ENCODE measurements at places on chromosomes 5 and 9. TPM values are rescaled to one million over a fixed set of nuclear protein-coding genes. Genes with fewer than 3 reads are reported as not detected.

DNA sequence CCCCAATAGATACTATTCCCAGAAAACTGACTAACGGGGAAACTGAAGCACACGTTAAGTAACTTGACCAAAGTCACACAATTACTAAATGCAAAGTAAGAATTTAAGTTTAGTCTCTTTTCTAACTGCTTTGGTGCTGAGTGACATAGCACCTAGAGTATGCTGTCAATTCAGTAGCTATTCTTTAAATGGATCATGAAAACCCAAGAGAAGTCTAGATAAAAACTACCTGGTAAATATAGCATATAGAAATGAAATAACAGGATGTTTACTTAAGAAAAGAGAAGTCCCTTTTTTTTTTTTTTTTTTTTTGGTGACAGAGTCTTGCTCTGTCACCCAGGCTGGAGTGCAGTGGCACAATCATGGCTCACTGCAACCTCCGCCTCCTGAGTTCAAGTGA, 129.2 kb downstream of the PDE4D start:
- peaks cover 10% of the 10 kb centered on the region for H3K4me1 ChIP-seq
- no peak overlapping the region for H3K4me3 ChIP-seq
- H3K36me3 ChIP-seq, result no peaks in the 10 kb centered on the region

DNA sequence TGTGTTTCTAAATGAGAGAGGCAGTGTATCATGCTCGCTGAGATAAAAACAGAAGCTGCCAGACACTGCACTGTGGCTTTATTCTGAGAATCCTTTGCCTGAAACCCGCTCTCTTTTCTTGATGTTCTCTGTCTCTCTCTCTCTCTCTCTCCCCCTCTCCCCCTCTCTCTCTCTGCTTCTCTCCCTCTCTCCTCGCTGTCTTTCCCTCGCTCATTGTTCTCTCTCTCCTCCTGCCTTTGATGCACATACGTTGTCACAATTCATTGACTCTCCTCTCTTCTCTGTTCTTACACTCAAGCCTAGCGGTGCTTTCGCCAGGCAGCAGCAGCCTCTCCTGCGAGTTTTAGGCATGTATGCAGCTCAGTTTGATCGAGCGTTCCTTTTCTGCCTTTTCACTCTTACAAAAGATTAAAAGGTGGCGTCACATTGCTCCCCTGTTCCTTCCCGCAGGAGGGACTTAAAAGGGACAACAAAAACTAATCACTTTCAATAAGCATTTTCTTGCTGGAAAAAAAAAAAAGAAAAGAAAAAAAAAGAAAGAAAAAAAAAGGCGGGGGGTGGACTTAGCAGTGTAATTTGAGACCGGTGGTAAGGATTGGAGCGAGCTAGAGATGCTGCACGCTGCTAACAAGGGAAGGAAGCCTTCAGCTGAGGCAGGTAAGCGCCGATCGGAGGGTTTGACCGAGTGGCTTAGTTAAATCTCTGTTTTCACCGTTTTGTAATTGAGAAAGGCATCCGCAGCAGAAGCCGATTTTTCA, 717.9 kb upstream of the WWC1 start:
- H3K27ac ChIP-seq, result no peak overlapping the region
- H3K36me3 ChIP-seq, result no peaks in the 10 kb centered on the region
- peaks cover 44% of the 10 kb centered on the region for H3K27me3 ChIP-seq
- H3K4me1 ChIP-seq, result peaks cover 8% of the 10 kb centered on the region
- peak overlapping the region; percentile 1 for H3K4me3 ChIP-seq

DNA sequence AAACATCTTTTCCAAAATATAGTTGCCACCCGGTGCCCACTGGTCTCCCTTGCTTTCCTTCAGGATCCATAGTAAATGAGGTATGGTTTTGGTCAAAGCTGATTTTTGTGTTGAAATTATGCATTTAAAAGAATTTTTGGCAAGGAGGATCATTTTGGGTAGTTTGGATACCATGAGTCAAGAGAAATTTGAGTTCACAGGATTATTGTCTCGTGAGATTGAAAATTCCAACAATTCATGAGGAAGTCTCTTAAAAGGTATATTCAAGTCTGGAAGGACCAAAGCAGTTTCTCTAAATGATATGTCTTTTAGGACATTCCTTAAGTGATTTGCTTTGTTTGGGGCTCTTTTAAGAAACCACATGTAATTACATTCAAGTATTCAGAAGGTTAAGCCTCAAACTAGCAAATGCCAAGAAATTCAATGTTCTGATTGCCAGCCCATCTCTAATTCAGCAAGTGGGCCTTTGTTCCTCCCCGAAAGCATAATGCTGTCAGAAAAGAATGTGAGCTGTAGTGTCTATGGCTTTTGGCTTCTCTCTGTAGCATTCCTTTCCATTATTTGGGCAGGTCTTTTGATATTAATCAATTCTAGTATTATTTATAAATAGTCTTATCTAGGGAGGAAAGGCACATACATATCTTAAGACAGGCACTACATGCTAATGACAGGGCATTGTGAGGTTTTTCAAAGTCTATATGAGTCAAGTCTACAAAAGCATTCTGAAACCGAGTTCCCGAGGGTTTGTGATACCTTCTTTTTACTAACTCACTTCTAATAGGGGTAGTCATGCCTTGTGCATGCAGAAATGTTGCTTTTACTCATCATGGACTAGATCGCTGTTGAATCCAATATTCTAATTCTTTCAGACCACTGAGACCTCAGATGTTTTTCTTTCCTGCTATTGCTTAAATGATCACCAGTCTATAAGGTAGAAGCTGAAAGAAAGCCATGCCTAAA, 453.9 kb downstream of the ENC1 start:
- no peak for DNase-seq
- H3K4me1 ChIP-seq, result no peaks in the 10 kb centered on the region
- no peak overlapping the region for H3K4me3 ChIP-seq
- peaks cover 17% of the 10 kb centered on the region for H3K27me3 ChIP-seq

DNA sequence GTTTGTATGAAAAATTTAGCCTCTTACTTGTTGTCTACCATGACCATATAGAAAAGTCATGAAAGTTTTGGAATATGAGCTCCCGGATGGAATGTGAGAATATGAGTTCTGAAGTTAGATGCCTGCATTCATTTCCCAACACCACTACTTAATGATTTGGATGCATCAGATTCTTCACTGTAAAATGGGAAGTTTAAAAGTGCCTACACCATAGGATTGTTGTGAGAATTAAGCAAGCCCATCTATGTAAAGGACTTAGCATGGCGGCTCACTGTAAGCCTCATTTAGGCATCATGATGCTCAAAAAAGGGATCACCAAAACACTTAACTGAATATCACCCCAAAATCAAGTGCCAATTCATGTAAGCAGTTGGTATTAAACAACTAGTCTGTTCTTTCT, 177.3 kb downstream of the RAB3C start:
- H3K36me3 ChIP-seq, result no peaks in the 10 kb centered on the region
- peaks cover 3% of the 10 kb centered on the region for H3K27me3 ChIP-seq
- peak overlapping the region; percentile 50 for H3K27ac ChIP-seq
- H3K4me3 ChIP-seq, result peak overlapping the region; percentile 36
- peaks cover 14% of the 10 kb centered on the region for H3K4me1 ChIP-seq

- H3K27me3 ChIP-seq, result peaks cover 51% of the 10 kb centered on the region
- H3K4me1 ChIP-seq, result peaks cover 8% of the 10 kb centered on the region
- H3K4me3 ChIP-seq, result no peak overlapping the region
- H3K36me3 ChIP-seq, result no peaks in the 10 kb centered on the region
- H3K27ac ChIP-seq, result no peak overlapping the region
Observed at GRCh38 chr9:76911971-76912370, 6.1 kb upstream of the PRUNE2 start.

ZFP2 gene
- 0.37 TPM for total RNA-seq

STK10 gene
- 93.2 TPM for total RNA-seq

ELP1 gene
- 37.6 TPM for total RNA-seq
